ENCODE measurements at places on chromosomes 2 and 18.

- DNase-seq = no peak
These were observed 67.5 kb downstream of the SP110 start for GRCh38 chr2:230152334-230152733.

- DNase-seq = no peak
These were observed 137.9 kb downstream of the NFATC1 start for GRCh38 chr18:79533591-79533990.

DNA sequence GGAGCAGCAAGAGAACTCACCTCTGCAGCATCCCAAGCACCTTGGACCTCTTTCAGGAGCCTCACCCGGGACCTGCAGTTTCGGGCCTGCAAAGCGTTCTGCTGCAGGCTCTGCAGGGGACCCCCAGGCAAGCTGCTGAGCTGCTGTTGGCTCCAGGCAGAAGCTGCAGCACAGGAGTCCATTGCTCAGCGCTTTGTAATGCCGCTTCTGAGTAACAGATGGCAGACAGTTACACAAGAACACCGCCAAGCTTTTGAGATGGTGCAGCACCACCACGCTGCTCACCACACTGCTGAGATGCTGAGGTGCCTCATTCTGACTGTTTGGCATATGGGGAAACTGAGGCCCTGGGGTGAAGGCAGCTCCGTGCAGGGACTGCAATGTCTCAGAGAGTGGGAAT is 1.9 kb upstream of the GALNT14 start:
- DNase-seq = no peak

DNA sequence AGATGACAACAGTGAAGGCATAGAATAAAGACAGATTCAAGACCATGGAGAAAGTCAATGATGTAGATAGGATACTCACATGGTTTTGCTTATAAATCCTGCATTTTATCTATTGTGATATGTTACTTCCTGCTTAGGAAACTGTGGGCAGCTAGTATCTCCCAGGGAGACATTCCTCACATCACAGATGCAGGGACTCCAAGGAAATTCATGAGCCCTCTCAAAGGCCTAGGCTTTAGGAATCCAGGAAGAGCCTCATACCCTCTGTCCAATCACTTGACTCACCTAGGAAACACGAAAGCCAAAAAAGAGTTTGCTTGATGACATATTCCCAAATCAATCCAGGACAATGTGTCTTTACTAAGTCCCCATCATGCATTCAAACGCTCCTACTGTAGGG is 247.8 kb upstream of the KLHL29 start:
- no peak for DNase-seq

- no peak for DNase-seq
These were observed 34.8 kb downstream of the ADNP2 start for GRCh38 chr18:80143881-80144280.

GRCh38 chr2:164613321-164613982 is 7.8 kb downstream of the GRB14 start:
- DNase-seq = no peak

DNA sequence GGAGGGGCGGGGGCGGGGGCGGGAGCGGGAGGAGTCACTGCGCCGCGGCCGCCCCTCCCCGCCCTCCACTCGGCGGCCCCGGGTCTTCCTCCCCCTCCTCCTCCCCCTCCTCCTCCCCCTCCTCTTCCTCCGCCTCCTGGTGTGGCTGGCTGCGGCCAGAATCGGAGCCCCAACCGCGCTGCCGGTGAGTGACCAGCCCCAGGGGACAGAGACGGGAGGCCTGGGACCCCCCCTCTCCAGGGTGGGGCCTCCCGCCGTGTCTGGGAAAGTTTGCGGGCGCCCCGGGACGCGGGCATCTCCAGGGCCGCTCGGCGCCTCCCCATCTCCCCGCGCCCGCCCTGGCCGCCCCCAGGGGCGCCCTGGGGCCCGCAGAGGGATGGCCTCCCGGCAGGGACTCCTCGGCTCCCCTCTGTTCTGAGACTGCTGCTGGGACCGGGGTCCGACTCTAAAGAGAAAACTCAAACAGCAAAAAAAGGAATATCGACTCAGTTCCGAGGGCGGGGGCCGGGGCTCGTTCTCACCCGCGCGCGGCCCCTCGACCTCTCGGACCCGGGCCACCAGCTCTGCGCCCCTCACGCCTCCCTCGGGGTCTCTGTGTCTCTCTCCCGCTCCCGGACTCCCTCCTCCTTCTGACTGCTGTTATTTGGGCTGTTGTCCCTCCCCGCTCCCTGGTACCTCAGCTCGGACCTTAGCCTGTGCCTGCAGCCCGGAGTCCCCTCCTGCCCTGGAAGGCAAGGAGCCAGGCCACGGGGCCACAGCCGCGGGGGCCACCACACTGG is at the start of gene STON1:
Gene STON1, plus strand, starts transcription at position 122 of the 779 bp plus-strand sequence. CDS start 50,480 bp downstream, outside the sequence.
- DNase-seq = peak; percentile 65

DNA sequence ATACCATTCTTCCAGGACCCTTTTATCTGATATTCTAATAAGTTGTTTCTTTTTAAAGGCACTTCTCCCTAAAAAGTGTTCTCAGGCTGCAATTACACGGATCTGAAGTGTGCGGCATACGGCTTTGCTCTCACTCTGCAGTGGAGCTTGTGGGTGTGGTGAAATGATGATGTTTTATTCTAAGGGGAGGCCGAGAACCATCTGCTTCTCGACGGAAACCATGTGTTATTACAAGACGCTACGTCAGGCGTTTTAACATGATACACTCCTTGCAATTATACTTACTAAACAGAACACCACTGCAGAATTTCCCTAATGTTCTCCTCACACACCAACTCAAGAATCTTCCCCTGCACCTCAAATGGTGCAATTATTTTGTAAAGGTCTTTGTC is 34.9 kb upstream of the CTDP1 start:
- DNase-seq = no peak

GRCh38 chr18:78448106-78448505 is 531.5 kb upstream of the SALL3 start:
- DNase-seq = no peak

- peak; percentile 37 for DNase-seq
These were observed 112.0 kb downstream of the CYP26B1 start for GRCh38 chr2:72035518-72036172.

GRCh38 chr2:145961846-145962245 is 1441.9 kb upstream of the ZEB2 start:
- DNase-seq = no peak
